Foreskin keratinocyte (primary cell): ENCODE measurements at places on chromosomes 16 and 17. TPM values are rescaled to one million over a fixed set of nuclear protein-coding genes. Genes with fewer than 3 reads are reported as not detected.

DNA sequence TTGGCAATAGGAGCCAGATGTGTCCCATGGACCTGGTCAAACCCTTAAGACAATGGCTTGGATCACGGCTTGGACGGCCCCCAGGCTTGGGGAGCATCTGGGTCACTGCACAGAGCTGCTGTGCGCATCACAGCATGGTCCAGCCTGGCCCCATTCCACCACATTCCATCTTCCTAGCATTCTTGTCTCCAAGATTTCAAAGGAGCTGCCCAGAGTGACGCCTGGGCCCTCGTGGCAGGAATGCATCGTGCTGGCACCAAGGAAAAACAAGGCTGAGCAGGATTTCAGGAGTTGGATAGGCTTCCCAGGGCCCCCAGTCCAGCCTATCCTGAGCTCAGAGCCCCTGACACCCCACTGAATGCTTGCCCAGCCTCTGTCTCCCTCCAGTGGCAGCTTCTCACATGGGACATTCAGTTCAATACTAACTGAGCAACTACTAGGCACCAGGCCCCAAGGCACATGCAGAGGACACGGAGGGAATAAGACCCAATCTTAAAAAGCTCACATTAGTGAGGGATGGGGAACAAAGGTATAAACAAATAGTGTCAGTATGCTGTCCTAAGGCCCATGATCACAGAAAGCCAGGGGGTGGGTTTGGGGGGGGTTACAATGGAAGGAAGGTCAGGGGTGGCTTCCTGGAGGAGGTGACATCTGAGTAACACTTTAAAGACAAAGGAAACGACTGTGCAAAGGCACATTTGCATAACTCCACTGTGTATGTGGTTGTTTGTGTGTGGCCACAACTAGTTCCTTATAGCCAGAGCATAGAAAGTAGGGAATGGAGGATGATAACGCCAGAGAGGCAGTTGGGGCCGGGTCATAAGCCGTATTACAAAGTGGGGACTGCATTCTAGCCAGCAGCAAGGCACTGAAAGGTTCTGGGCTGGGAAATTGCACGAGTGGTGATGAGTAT is 34.1 kb downstream of the TK2 start:
- peak; percentile 17 for DNase-seq

DNA sequence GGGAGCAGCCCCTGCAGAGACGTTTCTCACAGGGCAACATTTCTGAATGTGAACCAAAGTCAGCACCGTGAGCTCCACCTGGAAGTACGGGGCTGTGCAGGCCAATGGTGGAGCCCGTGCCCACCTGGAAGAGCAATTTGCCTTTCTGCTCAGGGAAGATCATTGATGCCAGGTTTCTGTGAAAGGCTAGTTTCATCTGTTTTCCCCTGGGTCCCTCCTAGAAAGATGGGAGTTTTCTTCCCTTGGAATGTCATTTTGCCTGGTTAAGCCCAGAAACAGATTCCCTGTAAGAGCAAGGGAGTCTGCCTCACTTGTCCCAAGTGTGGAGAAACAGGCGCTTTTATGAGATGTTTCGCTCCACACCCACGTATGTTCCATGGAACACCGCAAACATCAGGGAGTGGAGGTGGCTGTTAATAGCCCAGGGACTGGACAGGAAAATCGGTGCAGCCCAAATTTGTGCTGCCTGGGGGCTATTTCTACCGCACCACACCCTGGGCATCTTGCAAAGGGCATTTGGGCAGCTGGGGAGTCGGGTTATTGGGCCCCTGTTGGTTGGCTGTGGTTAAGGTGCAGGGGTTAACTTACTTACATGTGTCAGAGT is 2.6 kb downstream of the SLC6A4 start:
- no peak for DNase-seq

GGT6 gene
- total RNA-seq, result 0.25 and 0.31 TPM in 2 replicates

CASKIN1 gene
- total RNA-seq, result 0.03 and 0.04 TPM in 2 replicates

PRSS33 gene
- total RNA-seq, result not detected in 2 replicates

GRCh38 chr17:2250140-2251095 is 53.2 kb downstream of the SMG6 start:
- DNase-seq, result no peak

DNA sequence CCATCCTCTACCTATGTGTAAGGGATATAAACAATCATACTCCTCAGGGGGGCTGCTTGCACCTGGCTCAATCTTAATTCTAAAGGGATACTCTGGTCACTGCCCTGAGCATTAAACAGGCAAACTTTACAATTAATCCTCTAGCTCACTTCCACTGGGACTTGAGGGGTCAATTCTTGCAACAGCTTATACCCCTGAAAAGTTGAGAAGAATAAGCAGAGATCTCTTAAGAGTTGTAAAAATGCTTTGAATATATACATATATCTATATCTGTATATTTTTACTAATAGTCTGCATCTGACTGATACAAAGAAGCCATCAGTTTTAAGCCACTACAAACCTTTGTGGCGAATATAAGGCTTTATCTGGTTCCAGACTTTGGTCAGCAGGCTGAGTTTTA is 19.6 kb downstream of the HEATR6 start:
- DNase-seq, result no peak

- DNase-seq, result no peak
These were observed 234.6 kb downstream of the TMEM114 start for GRCh38 chr16:8355675-8356074.

- DNase-seq, result no peak
These were observed 818 bp downstream of the TPPP3 start for GRCh38 chr16:67392301-67393059.

- no peak for DNase-seq
These were observed 6.7 kb upstream of the IRX5 start for GRCh38 chr16:54923988-54924387.

DNA sequence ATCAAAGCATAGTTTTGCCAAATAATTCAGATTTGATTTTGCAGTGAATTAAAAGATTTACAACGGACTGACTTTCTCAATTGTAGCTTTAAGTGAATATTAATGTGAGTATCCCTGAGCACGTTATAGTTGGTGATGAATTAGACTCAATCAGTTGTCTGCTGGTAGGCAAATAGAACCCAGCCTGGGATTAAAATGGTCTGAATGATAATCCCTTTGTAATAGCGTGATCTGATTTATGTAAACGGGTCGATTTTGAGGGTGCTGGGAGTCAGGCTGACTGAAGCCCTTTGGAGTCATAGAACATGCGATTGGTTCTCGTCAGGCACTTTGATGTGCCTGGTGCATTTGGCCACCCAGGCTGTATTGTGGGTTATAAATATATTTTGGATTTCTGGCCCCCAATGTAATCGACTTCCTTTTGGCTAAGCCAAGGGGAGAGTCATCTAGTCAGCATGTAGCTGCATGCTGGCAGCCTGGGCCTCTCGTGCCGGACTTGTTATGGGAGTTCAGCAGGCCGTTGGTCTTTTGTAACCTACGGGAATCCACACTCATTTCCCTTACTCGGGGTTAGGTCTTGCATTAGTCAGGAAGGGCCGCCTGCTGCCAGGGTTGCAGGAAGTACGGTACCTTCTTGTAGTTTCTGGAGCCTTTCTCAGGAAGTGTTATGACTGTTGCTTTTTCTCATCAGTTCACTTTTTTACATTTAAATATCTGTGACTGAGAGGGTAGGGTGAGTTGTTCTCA is 5.4 kb downstream of the PGS1 start:
- DNase-seq, result peak; percentile 93

DNA sequence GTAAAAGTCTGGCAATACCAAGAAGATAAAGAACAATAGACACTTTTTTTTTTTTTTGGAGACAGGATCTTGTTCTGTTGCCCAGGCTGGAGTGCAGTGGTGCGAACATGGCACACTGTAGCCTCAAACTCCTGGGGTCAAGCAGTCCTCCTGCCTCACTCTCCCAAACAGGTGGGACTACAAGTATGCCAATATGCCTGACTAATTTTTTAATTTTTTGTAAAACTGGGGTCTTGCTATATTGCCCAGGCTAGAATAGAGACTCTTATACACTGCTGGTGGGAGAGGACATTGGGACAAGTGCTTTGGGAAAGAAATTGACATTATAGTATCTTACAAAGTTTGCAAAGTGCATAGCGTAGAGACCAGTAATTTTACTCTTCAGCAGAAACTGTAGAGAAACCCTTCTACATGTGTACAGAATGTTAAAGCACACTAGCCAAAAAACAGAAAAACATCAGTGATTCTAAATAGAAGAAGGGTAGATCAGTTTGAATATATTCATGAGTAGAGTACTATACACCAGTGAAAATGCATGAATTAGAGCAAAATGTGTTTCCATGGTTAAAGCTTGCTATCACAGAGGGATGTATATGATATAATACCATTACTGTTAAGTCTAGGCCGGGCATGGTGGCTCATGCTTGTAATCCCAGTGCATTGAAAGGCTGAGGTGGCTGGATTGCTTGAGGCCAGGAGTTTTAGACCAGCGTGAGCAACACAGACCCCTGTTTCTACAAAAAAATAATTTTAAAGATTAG is 7.0 kb upstream of the EFNB3 start:
- no peak for DNase-seq

- no peak for DNase-seq
These were observed 17.5 kb downstream of the SLC47A1 start for GRCh38 chr17:19551165-19551564.

- no peak for DNase-seq
These were observed 2339.5 kb downstream of the TP53TG3F start for GRCh38 chr16:35798885-35799426.

DNA sequence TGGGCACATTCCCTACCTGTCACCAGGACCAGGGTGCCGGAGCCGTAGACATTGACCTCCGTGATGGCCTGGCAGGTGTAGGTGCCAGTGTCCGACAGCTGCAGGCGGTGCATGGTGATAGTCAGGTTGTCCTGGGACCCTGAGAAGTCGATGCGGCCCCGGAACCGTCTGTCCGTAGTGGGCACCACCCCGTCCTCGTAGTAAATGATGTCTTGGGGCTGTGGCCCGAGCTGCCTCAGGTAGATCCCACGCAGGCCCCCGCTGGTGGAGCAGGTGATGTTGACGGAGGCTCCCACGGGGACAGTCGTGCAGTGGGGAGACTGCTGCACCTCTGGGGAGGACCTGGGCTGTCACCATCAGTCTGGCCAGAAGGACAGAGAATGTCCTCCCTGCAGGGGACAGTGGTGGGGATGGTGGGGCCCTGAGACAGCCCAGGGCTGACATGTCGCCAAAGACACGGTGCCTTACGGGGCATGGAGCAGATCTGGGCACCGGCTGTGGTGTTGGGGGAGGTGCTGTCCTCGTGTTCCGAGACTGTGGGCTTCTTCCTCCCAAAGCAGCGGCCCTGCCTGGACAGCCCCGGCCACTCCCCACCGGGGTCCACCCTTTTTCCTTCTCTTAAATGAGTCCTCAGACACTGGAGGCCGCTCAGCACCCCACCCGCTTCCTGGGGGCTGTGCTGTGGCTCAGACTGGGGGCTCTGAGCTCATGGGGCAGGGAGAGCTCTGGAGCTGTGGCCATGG is 586 bp downstream of the CD7 start:
- DNase-seq, result no peak

DNA sequence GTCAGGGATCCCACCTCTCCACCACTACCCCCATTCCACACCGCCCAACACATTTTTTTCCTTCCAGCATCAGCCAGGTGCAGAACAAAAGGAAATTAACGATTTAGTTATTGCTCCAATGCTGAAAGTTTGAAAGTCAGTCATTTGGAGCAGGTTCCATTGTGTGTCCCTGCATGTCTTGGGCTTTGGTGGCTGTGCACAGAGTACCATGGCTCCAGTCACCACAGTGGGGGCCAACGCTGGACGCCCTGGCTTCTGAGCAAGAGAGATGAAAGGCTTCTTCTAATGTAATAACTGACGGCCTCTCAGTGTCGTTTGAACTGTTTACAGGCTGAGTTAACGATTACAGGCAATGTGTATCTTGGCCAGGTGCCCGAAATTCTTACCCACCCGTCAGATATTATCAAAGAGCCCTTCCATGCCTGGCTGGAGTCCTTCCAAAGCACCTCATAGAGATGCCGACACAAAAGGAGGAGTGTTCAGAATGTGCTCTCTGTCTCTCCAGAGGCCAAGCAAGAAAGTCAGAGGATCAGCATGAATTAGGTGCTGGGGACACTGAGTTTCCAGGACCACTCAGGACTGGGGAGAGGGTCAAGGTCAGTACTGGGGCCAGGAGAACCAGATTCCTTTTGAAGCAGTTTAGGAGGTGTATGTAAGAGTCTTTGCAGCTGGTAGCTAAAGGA is 25.9 kb downstream of the RNF43 start:
- peak; percentile 66 for DNase-seq

DNA sequence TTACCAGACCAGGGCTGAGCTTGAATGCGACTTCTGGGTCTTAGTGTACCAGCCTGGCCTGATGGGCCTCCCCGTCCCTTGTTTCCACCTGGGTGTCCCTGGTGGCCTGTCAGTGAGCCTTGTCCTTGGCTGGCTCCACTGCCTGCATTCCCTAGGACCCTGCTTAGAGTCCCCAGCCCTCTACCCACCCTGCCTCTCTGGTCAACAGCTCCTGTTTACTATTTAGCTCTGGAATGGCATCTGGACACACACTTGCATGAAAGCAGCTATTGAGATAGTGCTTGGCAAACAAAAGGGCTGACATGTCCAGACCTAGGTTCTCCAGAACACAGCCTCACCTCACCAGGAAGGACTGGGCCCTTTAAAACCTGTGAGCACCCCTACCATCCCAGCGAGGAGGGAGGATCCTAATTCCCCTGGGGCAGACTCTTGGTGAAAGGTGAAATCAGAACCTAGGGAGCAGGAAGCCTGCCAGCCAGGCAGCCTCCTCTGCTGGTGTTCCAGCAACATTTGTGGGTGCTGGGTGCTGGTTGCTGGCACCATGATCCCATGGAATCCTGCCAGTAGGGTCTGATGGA is 38.8 kb downstream of the RAI1 start:
- peak; percentile 60 for DNase-seq

GRCh38 chr17:20109076-20109475 is 99.9 kb downstream of the SPECC1 start:
- no peak for DNase-seq

DNA sequence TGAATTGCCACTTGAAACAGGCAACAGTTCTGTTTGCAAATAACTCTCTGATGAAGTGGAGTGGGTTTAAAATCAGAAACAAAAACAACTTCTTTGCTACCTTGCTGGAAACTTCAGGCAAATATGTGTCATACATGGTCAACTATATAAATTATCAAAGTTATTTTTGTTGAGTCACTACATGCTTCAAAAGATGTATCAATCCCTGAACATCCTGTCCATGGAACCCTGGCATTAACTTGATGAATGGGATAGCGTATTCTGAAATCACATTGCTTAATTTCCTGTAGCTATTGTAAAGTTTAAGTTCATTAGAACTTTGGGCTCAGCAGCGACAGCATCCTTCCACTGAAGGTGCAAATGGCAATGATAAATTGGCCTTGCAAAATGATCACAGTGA is 213.6 kb upstream of the MAF start:
- DNase-seq, result no peak

GRCh38 chr17:4836221-4836620 is 3.1 kb downstream of the MINK1 start:
- DNase-seq, result no peak
